Ureter (tissue), 1 donor: ENCODE measurements at places on chromosomes 6 and 20.

- DNase-seq: no peak
These were observed 61.1 kb downstream of the FAM217A start for GRCh38 chr6:4017834-4018170.

DNA sequence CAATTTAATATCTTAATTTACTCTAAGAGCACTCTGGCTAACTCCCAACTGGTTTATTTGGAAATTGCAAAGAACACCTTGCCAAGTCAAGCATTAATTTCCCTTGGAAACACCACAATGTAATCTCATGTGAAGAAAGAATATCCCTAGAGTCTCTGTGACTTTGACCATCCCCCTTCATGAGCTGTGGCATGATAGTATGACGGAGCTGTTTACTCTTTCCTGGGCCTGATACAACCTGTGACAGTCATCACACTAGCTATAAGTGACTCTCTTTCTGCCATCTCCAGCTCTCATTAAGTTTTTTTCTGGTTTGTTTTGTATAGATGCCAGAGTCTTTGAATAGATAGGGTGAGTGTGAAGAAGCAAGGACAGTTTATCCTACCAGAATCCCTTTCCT, 470.3 kb upstream of the JARID2 start:
- no peak for DNase-seq

DNA sequence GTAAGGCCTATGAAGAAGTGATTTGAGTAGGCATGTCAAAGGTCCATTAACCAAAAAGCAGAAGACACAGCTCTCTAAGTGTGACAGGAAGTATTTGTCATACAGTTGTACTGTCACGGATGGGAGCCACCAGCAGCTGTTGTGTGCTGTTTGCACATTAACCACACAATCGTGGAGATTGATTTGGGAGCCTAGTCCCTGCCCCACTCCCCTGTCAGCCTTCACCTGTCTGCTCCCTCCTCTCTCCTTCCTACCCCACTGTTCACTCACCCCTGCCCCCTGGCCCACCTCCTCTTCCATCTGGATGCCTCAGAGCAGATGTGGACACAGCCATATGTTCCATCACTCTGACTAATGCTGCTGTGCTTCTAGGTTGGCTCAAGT, 124.7 kb upstream of the SPACA1 start:
- no peak for DNase-seq

- DNase-seq: no peak
These were observed 5.3 kb upstream of the PCK1 start for GRCh38 chr20:57555457-57556184.

DNA sequence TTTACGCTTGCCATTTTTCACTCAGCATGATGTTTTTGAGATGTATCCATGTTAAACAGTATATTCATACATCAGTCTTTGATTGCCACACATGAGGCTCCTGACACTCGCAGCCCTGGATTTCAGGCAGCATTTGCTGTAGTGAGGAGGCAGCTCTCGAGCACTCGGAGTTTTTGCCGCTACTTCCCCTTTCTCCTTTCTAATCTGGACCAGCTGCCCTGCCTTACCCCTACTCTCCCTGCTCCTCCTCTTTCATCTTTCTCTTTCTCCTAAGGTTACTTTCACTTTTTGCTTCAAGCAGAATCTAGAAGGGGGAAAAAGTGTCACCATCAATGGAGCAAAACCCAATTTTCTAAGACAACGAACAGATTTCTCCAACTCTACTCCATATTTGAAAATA, 5.9 kb upstream of the CST3 start:
- no peak for DNase-seq

GRCh38 chr6:2430612-2431011, 185.2 kb upstream of the GMDS start:
- no peak for DNase-seq

GRCh38 chr6:46390153-46390876, 100.9 kb downstream of the RCAN2 start:
- no peak for DNase-seq

GRCh38 chr20:39468703-39469102, 506.6 kb downstream of the DHX35 start:
- DNase-seq: no peak
